ENCODE measurements at places on chromosomes 11 and 22.

- peak; percentile 61 for DNase-seq
These were observed 405.7 kb downstream of the AASDHPPT start for GRCh38 chr11:106482917-106483785.

- DNase-seq, result no peak
These were observed 3.5 kb downstream of the LRRC56 start for GRCh38 chr11:540583-541432.

DNA sequence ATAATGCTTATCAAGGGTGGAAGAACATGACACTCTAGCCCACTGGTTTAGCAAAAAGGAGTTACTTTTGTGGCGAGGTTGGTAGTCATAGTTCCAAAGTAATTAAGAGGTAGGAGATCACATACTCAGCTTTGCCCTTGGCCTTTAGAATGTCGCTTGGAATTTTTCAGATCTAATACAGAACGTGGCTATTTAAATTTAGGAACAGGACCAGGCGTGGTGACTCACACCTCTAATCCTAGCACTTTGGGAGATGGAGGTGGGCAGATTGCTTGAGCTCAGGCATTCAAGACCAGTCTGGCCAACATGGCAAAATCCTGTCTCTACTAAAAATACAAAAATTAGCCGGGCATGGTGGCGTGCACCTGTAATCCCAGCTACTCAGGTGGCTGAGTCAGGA lies 26.1 kb upstream of the ZNRF3 start:
- no peak for DNase-seq

DNA sequence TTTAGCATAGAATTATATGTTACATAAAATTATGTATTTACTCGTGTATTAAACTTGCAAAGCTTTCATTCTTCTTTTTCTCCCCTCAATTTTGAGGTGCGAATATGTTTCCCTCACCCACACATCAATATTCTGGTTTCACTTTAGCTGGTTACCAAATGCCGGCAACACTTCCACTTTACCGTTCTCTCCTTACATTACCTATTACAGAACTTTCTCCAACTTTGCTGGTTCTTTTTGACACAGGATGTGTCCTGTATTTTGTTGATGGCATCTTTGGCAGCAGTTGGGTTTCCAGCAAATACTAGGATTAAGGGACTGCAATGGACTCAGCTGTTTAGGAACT lies 84.9 kb downstream of the PRR5L start:
- DNase-seq, result no peak

GRCh38 chr11:13784855-13785254 lies 116.4 kb downstream of the FAR1 start:
- DNase-seq, result no peak

- no peak for DNase-seq
These were observed 35.3 kb downstream of the IGF2 start for GRCh38 chr11:2103668-2104523.

GRCh38 chr11:2076441-2076840 lies 62.7 kb downstream of the IGF2 start:
- no peak for DNase-seq

- no peak for DNase-seq
These were observed 18.5 kb upstream of the OR8G1 start for GRCh38 chr11:124222407-124222806.

- DNase-seq, result no peak
These were observed 349.3 kb downstream of the MN1 start for GRCh38 chr22:27452245-27452644.

GRCh38 chr22:19840955-19841640 lies 13.6 kb downstream of the GNB1L start:
- DNase-seq, result no peak

DNA sequence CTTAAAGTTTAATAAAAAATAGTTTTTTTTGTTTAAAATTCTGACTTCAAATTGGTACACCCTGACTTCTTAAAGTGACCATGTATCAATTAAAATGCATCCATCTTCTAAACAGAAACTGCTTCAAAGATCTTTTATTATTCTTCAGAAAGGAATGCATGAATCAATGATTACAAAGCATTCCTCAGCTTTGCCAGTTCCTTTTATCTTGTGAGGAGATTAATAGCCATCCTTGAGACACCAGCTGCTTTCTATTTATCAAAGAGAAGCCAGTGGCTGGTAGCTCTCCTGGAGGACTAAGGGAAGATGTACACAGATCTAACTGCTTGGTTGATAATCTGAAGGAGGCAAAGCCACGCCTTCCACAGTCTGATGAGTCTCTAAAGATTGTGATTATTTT lies 2222.5 kb downstream of the LRRC4C start:
- no peak for DNase-seq

DNA sequence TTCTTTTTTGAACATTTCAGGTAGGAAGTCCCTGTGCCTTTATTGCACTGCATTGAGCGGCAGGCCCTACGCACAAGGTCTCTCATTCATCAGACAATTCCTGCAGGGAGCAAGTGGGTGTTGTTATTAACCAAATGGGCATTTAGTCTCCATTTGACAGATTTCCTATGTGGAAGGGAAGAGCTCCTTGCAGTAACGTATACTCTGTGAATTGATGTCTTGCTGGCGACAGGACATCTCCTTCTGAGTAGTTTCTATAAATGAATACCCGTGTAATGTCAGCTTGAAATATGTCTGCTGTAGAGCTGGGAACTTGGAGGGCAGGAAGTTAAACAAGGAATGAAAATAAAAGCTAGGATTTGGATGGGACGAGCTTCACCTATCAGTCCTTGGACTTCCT lies 3.7 kb downstream of the OR5B21 start:
- DNase-seq, result no peak

DNA sequence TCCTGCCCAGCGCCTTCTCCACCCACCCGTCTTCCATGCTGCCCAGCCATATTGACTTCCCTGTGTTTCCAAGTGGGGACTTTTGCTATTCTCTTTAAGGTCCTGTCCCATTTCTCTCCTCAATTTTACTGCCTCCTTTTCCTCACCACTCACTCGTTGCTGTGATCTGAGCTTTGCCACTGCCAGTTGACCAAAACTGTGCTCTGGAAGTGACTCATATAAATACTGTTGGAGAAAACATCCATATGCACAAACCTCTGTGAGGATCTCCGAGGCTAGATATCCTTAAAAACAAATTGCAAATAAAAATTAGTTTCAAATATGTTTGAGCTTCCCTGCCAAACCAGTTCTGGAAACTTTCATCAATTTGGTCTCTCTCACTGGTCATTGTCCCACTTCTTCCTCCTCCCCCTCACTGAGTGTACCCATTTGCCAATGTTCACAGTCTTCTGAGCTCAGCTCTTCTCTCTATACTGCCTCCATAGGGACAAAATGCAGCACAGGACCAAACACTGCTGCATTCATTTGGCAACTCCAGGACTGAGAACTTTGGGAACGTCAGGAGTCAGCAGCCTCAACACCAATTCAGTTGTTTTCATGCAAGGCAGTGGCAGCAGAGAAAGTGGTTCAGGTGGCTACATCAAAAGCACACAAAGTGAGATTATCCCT lies 34.0 kb upstream of the MMP13 start:
- no peak for DNase-seq

DNA sequence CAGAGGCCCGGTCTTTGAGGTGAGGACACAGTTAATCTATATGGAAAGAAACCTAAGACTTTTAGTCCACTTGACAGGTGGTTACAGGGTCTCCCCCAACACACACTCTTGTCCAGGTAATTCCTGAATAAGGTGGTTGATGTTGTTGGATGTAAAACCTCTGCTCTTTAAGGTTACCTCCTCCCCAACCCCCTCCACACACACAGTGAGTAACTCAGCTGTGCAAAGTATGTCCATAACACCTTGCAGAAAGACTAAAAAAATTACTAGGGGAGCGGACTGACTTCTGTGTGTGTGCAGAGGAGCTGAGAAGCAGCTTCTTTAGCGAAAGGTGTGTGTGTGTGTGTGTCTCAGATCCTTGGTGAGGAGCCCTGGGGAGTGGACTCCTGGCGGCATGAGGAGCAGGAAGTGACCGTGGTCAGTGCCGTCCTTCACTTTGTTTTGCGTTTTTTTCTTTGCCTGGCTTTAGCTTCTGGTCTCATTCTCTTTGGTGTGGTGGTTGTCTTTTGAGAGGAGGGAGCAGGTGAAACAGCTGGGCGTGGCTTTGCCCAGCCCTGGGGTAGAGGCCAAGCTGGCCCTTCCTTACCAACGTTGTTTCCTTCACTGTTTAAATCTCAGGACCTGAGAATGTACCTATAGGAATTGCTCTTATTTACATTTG lies 1.7 kb downstream of the ZBED4 start:
- DNase-seq, result no peak

DNA sequence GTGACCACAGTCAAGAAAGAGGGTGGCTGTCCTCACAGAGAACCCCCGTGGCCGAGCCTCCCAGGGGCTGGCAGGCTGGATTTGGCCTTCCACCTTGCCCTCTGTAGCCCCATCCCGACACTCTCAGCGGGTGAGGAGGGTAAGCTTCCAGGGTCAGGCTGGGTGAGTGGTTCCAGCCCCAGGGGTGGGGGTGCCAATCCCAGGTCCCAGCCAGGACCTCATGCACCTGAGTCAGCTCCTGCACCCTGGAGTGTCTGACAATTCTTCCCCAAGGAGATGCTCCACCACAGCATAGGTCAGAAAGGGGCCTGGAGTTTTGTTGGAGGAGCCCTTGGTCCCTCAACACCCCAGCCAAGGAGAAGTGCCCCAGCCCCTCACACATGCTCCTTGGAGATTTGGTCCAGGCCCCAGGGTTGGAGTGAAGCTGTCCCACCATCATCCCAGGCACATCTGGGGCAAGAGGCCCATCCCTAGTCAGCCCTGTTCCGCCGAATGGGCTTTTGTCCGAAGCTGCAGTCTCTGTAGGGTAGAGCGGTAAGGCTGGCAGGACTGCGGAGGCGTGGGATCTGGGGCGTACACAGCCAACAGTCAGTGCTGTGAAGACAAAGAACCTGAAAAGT lies 8.4 kb downstream of the LINC01488 start:
- no peak for DNase-seq

DNA sequence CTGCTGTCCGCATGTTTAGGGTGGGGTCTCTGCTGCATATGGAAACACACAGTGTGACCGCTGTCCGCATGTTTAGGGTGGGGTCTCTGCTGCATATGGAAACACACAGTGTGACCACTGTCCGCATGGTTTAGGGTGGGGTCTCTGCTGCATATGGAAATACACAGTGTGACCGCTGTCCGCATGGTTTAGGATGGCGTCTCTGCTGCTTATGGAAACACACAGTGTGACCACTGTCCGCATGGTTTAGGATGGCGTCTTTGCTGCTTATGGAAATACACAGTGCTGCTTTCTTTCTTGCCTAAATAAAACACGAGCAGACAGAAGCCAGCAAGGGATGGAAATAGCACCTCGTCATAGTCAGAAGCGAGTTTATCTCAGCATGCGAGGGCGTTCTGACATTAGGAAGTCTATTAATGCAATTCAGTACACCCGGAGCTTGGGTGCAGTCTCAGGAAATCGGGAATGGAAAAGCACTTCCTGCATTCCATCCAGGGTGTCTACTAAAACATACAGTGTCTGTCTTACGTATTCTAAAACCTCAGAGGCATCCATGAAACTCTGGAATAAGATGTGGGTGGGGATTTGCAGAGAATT lies 32.6 kb upstream of the TOLLIP start:
- no peak for DNase-seq

DNA sequence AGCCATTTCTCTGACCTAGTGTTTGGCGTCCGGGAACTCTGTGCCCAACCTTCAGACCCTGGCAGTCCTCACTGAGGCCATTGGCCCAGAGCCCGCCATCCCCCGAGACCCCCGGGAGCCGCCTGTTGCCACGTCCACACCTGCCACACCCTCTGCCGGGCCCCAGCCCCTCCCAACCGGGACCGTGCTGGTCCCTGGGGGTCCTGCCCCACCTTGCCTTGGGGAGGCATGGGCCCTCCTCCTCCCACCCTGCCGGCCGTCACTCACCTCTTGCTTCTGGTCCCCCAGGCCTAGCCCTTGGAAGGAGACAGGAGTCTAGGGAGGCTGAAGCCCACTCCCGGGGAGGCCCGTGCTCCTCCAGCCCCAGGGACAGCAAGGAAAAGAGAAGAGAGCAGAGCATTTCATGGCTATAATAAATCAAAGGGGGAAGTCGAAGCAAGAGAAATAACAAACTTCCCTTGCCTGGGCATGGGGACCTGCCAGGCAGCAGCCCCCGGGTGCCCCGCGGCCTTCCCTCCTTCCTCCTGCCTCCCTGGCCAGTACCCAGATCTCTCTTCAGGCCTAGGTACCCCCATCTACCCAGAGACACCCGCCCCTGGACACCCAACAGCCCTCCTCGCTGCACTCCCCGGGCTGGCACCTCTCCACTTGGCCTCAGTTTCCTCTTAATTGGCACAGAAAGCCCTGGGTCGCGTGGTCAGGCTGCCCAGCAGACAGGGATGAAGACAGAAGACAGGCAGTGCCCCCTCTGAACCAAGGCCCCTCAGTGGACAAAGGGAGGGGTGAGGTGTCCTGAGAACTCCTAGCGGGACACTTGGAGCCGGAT lies 13.0 kb upstream of the SLC39A13 start:
- DNase-seq, result no peak

GRCh38 chr11:134712228-134713145 lies 300.4 kb upstream of the B3GAT1 start:
- no peak for DNase-seq

- no peak for DNase-seq
These were observed 77.5 kb downstream of the AMOTL1 start for GRCh38 chr11:94845622-94846021.

DNA sequence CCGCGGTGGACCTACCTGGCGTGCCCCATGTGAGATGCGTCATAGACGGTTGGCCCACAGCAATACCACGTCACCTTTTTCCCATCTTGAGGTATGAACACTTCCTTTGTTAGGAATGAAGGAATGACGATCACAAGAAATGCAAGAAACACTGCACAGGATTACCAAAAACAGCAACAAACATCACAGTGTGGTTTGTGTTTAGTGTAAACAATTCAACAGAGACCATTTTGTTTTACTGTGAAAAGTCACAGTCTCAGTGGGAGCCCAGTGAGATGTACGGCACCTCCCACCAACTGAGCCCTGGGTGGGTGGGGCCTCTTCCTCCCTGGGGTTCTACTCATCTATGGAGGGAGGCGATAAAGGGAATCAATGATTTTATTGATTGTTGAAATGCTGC lies 16.3 kb downstream of the CARS1 start:
- DNase-seq, result no peak

GRCh38 chr11:9396752-9397151 lies 12.3 kb downstream of the IPO7 start:
- no peak for DNase-seq

DNA sequence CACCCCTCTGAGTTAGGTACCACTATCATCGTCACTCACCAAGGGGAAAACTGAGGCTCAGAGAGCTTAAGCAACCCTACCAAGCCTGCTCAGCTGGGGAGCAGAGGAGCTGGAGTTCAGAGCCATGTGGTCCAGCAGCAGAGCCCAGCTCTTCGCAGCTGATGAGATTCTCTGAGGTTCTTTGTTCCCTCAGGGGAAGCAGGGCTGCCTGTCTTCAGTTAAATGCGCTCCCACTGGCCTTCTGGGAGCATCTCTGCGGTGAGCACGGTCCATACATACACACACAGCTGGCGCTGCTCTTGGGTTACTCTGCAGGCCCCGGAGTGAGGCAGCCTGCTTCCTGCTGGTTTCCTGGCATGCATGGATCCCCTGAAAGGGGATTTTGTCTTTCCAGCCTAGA lies 5.2 kb upstream of the PTGDR2 start:
- DNase-seq, result no peak

GRCh38 chr11:86192519-86193257 lies 51.9 kb upstream of the EED start:
- DNase-seq, result no peak

- peak; percentile 19 for DNase-seq
These were observed 6.5 kb upstream of the IL10RA start for GRCh38 chr11:117979481-117980211.

- no peak for DNase-seq
These were observed 70.2 kb upstream of the GDPD4 start for GRCh38 chr11:77371646-77372045.

GRCh38 chr11:65362320-65362931 lies 7.9 kb downstream of the TIGD3 start:
- no peak for DNase-seq

- peak; percentile 9 for DNase-seq
These were observed 33.3 kb downstream of the ANO1 start for GRCh38 chr11:70111269-70112016.
